Activated CD4-positive, alpha-beta T cell treated with anti-CD3 and anti-CD28 coated beads for 36 hours (primary cell): ENCODE measurements at places on chromosomes 11 and 22. TPM values are rescaled to one million over a fixed set of nuclear protein-coding genes. Genes with fewer than 3 reads are reported as not detected.

CASP12 gene
- not detected for total RNA-seq

DNA sequence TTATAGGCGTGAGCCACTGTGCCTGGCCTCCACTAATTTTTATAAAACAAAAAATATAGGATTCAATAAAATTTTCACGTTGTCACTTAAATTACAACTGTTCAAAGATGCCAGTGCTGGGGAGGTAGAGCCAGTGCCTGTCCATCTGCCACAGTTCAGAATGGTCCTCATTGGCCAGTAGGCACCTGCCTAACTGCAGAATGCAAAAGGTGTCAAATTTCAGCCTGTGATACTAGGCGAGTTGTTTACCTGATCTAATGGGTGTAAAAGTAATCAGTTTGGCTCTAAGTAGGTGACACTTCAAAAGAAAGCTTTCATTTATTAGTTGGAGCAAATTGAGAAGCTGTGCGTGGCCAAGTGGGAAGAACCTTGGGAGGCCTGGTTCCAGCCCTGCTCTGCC is 2.4 kb downstream of the SMARCB1 start:
- no peak for DNase-seq

DNA sequence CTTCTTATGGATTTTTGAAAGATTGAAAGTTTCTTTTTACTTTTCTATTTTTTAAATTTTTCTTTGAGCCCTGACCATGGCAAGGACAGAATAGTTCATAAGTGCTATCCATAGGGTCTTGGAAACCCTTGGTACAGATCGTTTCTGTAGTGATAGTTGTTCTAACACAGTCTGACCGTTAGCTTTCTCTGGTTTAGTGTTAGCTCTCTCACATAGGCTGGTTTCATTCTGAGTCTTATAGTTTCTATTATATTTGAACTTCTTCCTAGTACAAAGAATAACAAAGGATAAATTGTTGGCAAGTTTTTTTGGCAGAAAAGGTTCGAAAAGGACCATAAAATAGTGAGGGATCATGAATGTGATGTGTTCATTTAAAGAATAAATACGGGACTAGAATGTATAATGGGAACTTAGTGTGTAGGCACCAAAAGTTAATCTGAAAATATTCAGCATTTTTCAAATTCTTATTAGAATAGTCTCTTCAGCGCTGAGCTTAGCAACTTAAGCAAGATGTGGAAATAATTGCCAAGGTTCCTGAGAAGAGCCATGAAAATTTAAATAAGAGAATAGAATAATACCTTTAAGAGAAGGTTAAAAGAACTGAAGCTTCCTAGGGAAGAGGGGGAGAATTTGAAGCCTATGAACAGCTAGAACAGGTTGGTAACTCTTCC is 24.1 kb downstream of the FDX1 start:
- DNase-seq = no peak

DNA sequence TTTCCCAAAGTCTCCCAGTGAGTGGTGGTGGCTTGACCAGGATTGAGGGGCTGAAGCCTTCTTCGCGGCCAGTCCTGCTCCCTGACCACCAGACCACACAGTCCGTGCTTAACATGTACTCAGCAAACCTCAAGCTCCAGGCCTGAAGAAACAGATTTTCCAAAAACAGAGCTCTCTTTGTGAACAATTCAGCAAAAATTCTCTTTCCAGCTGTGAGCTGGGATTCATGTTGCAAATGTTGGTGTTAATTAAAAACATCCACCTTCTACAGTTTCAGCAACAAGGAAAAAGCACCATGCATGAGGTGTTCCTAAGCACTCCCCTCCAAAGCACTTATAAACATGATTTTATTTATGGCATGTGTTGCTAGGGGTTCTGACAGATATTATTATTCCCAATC is 129.5 kb downstream of the ETS1 start:
- no peak for DNase-seq

GRCh38 chr11:33942954-33943353 is 51.1 kb upstream of the LMO2 start:
- DNase-seq = no peak

DNA sequence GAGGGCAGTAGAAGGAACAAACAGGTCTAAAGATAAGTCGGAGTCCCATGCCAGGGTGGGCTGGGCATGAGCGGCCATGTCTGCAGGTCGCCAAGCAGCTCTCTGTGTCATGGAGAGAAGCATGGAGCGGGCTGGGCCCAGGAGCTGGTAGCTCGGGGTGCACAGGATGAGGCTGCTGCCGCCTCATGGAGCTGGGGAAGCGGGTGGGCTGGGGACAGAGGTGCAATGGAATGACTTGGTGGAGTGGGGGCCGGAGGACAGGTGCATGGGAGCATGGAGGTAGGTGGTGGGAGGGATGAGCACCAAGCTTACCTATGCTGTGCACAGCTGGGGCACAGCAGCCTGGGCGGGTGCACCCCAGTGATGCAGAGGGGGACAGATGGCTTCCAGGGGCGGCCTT is 3.6 kb downstream of the NRXN2 start:
- no peak for DNase-seq
